SK-MEL-5 (cell line): ENCODE measurements at places on chromosomes 7 and 10. TPM values are rescaled to one million over a fixed set of nuclear protein-coding genes. Genes with fewer than 3 reads are reported as not detected.

Gene HYAL4
- total RNA-seq = not detected in 2 replicates

Gene NUDT13
- total RNA-seq = 2.3 and 2.4 TPM in 2 replicates

Gene PFKFB3
- total RNA-seq = 17.9 and 22.8 TPM in 2 replicates

Gene SMKR1
- 0.98 and 1.4 TPM in 2 replicates for total RNA-seq
